ENCODE measurements at places on chromosomes 7 and 10.

GRCh38 chr7:78521961-78522360, 723.4 kb downstream of the PHTF2 start:
- no peak overlapping the region for H3K4me3 ChIP-seq
- no peaks in the 10 kb centered on the region for H3K4me1 ChIP-seq
- no peak overlapping the region for H3K27ac ChIP-seq
- H3K36me3 ChIP-seq = no peaks in the 10 kb centered on the region

DNA sequence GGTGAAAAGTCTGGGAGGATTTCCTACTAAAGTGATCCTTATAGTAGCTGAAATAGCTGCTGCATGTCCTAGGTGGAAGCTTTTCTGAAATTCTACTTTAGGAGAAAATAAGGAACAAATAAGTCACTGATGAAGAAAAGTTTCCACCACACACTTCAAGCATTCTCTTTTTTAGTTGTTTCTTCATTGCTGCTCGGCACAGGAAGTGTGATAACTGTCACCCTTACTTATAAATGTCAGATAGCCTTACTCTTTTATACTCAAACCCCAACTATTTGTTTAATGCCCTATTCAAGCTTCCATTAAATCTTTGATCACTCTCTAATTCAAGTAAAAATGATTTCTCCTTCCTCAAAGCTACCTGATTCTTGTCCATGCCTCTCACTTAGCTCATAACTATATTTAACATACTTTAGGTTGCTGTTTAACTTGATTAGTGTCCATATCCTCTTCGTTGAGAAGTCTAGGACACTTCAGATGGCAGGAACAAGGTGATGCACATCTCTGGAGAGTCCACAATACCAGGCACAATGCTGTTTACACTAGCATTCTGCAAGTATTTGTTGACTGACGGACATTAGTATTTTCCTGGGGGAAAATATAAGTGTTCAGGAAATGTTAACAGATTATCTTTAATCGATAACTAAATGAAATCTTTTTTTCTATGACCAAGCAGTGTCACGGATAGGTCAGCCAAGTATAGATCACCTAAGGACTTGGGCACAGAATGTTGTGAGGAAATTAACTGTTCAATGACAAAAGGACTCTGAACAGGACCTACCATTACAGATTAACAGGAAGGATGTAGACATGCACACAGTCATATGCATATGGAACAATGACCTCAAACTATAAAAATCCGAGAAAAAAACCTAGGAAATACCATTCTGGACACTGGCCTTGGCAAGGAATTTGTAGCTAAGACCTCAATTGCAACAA, 67.4 kb downstream of the ZNF438 start:
- H3K27me3 ChIP-seq = no peaks in the 10 kb centered on the region
- H3K27ac ChIP-seq = no peak overlapping the region
- H3K36me3 ChIP-seq = no peaks in the 10 kb centered on the region
- peaks cover 10% of the 10 kb centered on the region for H3K4me1 ChIP-seq
- no peak overlapping the region for H3K4me3 ChIP-seq
- no peak for DNase-seq

DNA sequence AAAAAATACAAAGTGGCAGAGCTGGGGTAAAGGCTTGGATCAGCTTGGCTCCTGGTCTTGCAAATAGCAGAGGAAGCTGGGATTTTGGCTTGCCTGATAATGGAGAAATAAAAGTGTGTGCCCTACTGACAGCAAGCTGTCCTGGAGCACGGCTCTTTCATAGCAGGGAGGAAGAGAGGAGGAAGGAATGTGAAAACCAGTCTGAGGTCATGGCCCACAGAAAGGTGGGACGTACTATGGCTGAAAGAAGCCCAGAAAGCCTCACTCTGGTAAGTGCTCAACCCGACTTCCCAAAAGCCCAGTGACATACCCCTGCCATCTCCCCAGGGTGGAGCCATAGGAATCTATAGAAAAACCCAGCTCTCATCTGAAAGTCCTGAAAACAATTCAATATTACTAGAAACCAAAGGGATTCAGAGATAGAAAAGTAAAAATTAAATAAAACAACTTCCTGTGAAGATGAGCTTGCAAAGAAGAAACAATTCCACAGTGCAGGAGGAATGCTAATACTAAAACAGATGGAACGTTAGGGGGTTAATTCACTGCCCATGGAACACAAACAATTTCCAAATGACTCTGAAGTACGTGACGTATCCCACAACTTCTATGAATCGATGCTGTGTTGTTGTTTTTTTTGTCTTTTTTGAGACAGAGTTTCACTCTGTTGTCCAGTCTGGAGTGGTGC, 246.7 kb upstream of the PTN start:
- no peaks in the 10 kb centered on the region for H3K36me3 ChIP-seq
- H3K4me3 ChIP-seq = no peak overlapping the region
- peaks cover 9% of the 10 kb centered on the region for H3K4me1 ChIP-seq
- no peak for DNase-seq
- peak overlapping the region; percentile 61 for H3K27ac ChIP-seq

DNA sequence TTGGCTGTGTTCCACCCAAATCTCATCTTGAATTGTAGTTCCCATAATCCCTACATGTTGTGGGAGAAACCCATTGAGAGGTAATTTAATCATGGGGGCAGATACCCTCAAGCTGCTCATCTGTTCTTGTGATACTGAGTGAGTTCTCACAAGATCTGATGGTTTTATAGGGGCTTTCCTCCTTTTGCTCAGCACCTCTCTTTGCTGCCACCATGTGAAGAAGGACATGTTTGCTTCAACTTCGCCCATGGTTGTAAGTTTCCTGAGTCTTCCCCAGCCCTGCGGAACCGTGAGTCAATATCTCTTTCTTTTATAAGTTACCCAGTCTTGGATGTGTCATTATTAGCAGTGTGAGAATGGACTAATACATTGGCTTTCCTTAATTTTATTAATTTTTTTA, 527.8 kb downstream of the MDFIC start:
- H3K27me3 ChIP-seq = no peaks in the 10 kb centered on the region
- no peaks in the 10 kb centered on the region for H3K36me3 ChIP-seq
- no peak overlapping the region for H3K27ac ChIP-seq
- no peak for DNase-seq
- H3K4me3 ChIP-seq = no peak overlapping the region

DNA sequence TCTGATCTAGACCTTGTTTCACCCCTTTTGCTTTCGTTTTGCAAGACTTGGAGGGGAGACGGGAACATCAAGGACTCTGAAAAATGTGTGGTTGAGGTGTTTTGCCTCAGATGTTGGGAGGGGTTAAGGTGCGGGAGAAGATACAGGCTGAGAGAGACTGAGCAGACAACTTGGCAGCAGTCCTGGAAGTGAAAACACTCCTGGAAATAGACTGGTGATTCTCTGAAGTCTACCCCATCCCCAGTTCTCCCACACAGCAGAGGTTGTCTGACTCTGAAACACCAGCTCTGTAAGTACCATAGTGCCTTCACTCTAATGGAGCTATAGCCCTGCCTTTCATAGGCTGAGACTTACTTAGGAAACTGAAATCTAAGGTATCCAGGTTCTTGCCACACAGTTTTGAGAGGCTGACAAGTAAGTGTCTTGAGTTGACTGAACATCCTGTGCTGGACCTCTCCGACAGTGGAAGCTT, 152.5 kb downstream of the PPP1R9A start:
- no peaks in the 10 kb centered on the region for H3K27me3 ChIP-seq
- no peak for DNase-seq
- peaks cover 13% of the 10 kb centered on the region for H3K36me3 ChIP-seq
- H3K4me3 ChIP-seq = no peak overlapping the region
- peaks cover 36% of the 10 kb centered on the region for H3K4me1 ChIP-seq
- H3K27ac ChIP-seq = peak overlapping the region; percentile 86

DNA sequence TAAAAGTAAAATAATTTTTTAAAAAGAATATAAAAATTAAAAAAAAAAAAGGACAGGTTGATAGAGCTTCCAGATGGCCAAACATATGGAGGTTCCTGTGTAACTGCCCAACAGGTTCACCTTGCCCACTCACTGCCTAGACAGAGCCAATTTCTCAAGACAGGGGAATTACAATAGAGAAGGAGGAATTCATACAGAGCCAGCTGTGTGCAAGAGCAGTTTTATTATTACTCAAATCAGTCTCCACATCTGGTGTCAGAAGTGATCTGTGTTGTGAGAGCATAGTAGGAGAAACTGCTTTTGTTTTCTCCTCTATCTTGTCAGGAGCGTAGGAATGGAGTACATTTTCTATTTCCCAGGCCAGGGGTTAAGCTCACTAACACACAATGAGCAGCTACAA, 31.0 kb downstream of the C7orf33 start:
- DNase-seq = no peak
- no peaks in the 10 kb centered on the region for H3K36me3 ChIP-seq
- H3K27me3 ChIP-seq = peaks cover 10% of the 10 kb centered on the region
- no peak overlapping the region for H3K27ac ChIP-seq

DNA sequence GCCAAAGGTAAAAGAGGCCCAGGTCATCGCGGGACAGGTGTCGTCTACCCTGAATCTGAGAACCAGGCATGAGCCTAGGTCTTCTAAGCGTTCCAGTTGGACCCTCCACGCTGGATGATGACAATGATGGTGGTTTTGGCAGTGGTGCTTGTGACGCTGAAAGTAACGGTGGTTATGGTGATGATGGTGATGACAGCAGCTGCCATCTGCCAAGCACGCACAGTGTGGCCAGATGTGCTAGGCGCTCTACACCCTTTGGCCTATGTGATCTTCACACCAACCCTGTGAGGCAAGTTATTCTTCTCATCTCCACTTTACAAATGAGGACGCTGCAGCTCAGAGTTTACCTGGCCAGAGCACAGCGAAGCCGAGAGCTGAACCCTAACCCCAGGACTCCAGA, 93.9 kb downstream of the FAM53B start:
- no peak for DNase-seq
- no peak overlapping the region for H3K4me3 ChIP-seq
- no peaks in the 10 kb centered on the region for H3K27me3 ChIP-seq
- H3K27ac ChIP-seq = peak overlapping the region; percentile 35

GRCh38 chr7:4136501-4137110, 545.5 kb upstream of the FOXK1 start:
- H3K27me3 ChIP-seq = no peaks in the 10 kb centered on the region
- H3K4me1 ChIP-seq = peaks cover 70% of the 10 kb centered on the region
- no peak overlapping the region for H3K27ac ChIP-seq
- no peak for DNase-seq
- no peak overlapping the region for H3K4me3 ChIP-seq
- no peaks in the 10 kb centered on the region for H3K36me3 ChIP-seq

GRCh38 chr10:16481052-16481728, 40.5 kb downstream of the C1QL3 start:
- H3K4me3 ChIP-seq = no peak overlapping the region
- H3K4me1 ChIP-seq = peaks cover 9% of the 10 kb centered on the region
- no peak for DNase-seq
- H3K27ac ChIP-seq = peak overlapping the region; percentile 52
- H3K27me3 ChIP-seq = no peaks in the 10 kb centered on the region

DNA sequence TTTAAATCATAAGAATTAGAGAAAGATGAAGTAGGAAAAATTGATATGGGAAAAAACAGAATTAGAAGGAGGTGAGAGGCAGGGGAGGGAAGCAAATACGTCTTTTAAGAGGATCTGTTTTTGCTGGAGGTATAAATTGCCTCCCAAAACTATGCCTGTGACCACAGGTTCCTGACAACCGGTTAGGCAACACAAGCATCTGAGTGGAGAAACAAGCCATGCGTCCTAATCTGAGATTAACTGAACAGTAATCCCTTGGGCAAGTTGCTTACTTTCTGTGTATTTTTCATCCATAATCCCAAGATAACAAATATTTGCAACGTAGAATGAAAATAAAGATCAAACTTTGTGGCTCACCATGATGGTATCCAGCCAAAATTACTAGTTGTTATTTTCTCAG, 149.2 kb downstream of the C1GALT1 start:
- no peaks in the 10 kb centered on the region for H3K36me3 ChIP-seq
- no peak overlapping the region for H3K27ac ChIP-seq
- H3K4me1 ChIP-seq = no peaks in the 10 kb centered on the region
- no peak overlapping the region for H3K4me3 ChIP-seq
- DNase-seq = no peak
- H3K27me3 ChIP-seq = peaks cover 10% of the 10 kb centered on the region

GRCh38 chr7:116293139-116293538, 82.8 kb downstream of the TES start:
- DNase-seq = no peak
- no peak overlapping the region for H3K27ac ChIP-seq
- H3K27me3 ChIP-seq = peaks cover 3% of the 10 kb centered on the region
- H3K36me3 ChIP-seq = no peaks in the 10 kb centered on the region

DNA sequence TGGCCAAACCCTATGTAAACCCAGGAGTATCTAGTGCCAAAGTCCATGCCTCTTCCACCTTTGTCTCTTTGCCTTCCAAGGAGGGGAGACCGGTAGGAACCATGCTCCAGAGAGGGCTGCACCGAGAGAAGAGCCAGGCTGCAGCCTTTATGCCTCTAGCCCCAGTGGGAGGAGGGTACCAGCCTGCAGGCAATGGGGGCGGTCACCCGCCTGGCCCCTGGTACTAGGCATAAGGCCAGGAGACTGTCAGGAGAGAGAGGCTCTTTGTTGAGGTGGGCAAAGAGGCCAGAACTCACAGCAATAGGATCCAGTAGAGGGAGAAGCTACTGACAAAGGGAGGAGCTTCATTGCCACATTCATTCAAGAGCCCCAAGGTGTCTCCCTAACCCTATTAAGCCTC, 146.6 kb upstream of the PDE1C start:
- DNase-seq = no peak
- no peak overlapping the region for H3K4me3 ChIP-seq
